ENCODE measurements at places on chromosomes 4 and X. TPM values are rescaled to one million over a fixed set of nuclear protein-coding genes. Genes with fewer than 3 reads are reported as not detected.
A peak's percentile ranks its signal among the peaks of the same experiment; 100 is the strongest.

TAF7L gene
- total RNA-seq: not detected

UGT2A1 gene
- total RNA-seq: 0.05 TPM

ADRA2C gene
- total RNA-seq: not detected

STOX2 gene
- 17.7 TPM for total RNA-seq

CHRNA9 gene
- total RNA-seq: not detected

MAGEA2 gene
- total RNA-seq: not detected

DNA sequence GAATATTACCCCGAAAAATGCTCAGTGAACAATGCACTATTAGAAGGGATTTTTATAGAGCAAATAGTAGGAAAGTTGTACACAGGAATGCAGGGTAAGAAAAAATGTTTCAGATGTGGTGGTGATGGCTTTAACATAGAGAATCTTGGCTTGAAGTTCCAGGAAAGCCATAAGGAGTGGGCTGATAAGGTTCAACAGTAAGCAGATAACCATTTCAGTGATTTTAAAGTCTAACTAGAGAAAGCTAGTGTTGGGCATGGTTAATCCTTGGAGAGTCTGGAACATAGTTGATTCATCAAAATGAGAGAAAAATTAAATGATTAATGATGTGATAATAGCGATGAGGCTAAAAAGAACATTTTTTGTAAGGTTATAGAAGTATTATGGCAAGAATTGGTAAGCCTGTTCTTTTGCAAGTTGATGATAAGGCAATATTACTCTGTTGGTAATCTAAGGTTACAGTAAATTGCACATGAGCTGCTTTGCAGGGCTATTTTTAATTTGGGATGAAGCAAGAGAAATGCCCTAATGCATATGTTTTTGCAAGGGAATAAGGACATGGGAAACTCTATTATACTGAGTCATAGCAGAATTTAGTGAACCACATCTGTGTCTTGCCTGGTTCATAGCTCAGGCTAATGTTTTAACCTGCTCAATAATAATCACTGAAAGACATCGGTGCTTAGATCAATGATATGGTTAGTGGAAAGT lies 44.3 kb downstream of the GALNTL6 start:
- DNase-seq: no peak

DNA sequence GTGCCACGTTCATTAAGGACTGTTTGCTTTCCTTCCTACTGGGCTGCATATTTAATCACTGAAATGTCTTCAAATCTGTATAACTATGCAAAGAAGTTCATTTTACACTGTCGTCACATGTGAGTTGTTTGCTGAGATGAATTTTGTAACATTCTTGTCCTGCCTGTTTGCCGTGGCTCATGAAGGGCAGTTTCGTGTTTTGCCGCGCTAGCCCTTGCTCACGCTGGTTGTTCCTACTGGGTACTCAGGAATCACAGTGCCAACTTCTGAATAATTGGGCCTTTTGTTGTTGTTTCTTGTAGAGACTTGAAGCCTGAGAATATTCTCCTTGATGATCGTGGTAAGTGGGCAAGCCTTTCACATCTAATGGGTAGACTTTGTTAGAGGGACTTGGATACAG lies 52.2 kb downstream of the HTT-AS start:
- DNase-seq: no peak

DNA sequence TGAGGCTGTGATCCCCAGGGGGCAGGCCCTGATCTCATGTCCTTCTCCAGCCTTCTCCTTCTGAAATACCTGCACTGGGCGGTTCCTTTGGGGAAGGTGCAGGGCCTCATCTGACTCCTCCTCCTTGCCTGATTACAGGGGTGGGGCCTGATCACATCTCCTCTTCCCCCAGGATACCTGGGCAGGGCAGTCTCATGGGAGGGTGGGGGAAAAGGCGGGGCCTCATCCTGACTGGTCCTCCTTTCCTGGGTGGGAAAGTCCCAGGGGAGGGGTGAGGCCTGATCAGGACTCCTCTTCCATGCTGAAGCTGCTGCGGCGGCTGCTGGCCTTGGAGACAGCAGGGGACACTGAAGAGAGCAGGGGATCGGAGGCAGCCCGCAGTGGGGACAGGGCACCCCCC lies 13.3 kb downstream of the TFE3 start:
- DNase-seq: no peak

GRCh38 chr4:168610911-168611530 lies 114.2 kb downstream of the PALLD start:
- peak; percentile 57 for DNase-seq

GRCh38 chr4:31548021-31548420 lies 827.9 kb downstream of the PCDH7 start:
- DNase-seq: no peak

DNA sequence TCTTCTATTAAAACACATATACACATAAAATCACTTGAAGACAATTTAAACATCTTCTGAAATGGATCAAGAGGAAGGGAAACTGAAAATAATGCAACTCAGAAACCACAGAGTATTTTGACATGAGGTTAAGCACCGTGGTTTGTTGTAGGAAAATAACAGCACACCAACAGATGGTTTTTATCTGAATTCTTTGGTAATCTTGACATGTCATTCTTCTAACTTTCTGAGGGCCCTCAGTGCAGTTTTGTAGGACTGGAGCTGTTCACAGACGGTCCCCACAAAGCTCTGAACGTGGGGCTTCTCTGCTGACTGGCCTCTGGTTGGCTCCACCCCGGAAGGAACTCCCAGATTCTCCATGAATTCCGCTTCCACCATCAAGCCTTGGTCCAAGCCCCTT lies 16.0 kb upstream of the TLR8 start:
- no peak for DNase-seq
